Effector CD8-positive, alpha-beta T cell (primary cell): ENCODE measurements at places on chromosomes 5 and 9.

DNA sequence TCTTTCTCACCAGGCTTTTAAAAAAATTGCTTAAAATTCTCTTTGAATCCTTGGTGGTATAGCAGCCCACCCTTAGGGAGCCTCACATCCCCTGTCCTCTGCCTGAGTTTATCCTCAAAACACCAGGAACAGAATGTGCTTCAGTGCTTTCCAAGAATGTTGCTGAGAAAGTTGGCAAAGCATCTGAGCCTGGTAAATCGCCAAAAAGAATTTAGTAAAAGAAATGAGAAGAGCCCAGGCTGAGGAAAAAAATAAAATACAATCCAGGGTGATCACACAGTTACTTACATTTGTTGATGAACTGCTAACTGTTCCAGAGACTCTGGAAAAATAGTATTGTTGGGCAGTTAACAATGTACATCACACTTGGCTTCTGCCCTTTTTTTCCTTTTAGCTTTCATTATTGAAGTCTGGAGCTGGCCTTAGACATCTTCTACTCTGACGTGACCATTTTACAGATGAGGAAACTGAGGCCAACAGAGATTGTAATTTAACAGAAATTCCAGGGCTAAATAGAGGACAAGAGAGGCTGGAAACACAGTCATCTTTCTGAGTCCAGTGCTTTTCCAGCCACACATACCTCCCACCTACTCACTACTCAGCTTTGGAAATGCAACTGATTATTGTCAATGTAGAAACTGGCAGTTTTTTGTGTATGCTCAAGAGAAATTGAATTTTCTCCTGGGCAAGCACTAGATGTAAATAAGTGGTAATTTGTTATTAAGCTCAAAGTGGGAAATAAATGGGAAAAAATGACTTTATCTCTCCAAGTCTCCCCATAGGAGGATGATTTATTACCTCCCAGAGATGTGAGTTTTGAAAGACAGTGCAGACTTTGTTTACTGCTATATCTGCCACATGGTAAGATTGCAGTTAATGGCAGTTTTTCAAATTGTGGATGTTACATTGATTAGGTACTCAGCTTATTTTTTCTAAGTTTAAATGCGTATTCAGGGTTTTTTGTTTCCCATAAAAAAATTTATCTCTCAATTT is 86.7 kb upstream of the ALDH1A1 start:
- DNase-seq, result no peak

DNA sequence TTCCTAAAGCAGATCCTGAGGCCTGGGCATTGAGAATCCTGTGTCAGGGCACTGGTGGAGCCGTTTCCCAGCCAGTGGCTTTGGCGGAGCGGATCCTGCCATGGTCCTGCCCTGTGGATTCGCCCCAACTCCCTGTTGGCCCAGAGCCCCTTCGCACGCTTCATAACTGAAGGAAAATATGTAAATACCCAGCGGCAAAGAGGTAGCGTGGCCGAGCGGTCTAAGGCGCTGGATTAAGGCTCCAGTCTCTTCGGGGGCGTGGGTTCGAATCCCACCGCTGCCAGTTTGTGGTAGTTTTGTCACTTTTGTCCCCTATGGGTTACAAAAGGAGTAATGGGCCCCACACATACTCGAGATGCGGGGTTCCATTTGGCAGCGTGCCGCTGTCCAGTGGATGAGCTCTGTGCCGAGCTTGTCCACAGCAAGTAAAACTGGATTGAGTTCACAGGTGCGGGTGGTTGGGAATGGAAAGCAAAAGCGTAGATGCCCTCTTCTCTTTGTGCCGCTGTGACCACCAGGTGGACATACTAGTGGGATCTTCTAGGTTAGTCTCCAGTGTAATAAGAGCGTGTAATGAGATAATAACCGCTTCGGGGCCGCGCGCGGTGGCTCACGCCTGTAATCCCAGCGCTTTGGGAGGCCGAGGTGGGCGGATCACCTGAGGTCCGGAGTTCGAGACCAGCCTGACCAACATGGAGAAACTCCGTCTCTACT is 17.3 kb downstream of the TRIM7 start:
- no peak for DNase-seq

GRCh38 chr5:39455645-39456044 is 30.9 kb upstream of the DAB2 start:
- no peak for DNase-seq

GRCh38 chr5:5373351-5373989 is 49.0 kb upstream of the ICE1 start:
- no peak for DNase-seq

DNA sequence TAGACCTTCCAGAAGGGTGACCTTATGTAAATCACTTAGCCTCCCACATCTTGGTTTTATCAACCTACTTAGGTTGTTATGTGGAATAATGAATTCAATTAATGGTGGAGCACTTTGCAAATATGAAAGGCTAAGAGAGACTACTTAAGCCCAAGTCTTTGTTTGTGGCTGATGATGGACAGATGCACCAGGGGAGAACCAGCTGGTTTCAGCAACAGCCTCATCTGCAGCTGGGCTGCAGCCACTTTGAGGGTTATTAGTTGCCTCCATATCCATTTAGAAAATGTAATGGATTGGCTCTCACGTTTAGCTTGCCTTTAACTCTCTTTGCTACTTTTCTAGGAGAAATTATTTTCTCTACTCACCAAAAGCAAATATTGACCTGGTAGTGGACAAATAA is 146.6 kb downstream of the ESM1 start:
- no peak for DNase-seq

GRCh38 chr5:139687656-139688055 is 39.5 kb downstream of the CXXC5 start:
- no peak for DNase-seq

DNA sequence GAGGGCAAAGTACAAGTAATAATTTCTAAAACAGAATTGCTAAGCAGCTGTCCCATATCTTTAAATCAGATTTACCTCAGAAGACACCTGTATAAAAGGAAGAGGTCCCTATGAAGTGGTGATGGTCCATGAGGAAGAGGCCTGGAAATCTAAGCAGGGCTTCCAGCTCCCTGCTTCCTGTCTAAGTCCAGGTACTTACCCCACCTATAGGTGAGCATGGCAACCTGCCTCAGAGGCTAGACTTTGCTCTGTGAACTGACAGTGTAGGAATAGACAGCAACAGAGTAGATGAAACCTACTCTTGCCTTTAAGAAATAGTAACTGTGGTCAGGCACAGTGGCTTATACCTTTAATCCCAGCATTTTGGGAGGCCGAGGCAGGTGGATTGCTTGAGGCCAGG is 55.8 kb upstream of the ARRDC3 start:
- DNase-seq, result no peak

DNA sequence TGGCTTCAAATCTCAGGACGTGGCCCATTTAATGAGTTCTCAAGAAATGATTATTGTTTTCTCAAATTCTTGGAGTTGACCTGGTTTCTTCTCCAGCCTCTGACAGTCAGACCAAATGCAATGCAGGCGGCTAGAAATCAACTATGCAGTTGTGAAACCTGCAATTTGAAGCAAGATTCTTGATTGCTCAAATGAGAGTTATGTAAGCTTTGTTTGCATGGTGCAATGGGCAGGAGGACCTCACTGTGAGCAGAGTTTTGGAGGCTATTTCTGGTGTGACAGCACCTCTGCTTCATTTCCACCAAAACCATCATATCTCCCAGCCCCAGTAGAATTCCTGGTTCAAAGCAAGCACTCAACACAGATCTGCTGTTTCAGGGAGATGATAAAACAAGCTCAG is 500.0 kb upstream of the KLF4 start:
- DNase-seq, result no peak

GRCh38 chr9:110126499-110126941 is 81.4 kb downstream of the C9orf152 start:
- DNase-seq, result no peak

DNA sequence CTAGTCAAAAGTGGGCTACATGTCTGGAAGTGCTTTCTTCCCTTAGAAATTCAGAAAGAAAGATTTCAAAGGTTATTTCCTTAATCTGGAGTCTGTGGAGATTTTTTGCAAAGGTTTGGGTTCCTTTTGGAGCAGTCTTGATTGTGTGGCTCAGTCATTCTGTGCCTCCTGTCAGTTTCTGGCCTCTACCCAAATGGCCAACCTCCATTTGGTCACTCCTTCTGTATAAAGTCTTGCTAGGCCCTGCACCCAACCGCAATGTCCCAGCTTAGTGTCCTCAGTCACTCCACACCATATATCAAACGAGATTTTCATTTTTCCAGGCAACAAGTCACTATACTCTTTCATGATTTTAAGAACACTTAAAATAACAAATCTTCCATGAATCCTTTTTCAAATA is 199.6 kb downstream of the NTRK2 start:
- no peak for DNase-seq

GRCh38 chr5:90477621-90478215 is 3.1 kb downstream of the POLR3G start:
- DNase-seq, result no peak

DNA sequence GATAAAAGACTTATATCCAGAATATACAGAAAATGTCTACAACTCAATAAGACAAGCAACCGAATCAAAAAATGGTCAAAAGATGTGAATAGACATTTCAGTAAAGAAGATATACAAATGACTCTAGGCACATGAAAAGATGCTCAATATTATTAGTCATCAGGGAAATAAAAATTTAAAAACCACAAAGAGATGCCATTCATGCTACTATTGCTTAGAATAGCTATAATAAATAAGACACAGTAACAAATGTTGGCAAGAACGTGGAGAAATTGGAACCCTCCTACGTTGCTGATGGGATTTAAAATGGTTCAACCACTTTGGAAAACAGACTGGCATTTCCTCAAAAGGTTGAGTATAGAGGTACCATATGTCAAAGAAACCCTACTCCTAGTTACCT is 39.8 kb downstream of the POLK start:
- DNase-seq, result no peak

- DNase-seq, result no peak
These were observed 76.7 kb downstream of the GRAMD2B start for GRCh38 chr5:126499853-126500342.

DNA sequence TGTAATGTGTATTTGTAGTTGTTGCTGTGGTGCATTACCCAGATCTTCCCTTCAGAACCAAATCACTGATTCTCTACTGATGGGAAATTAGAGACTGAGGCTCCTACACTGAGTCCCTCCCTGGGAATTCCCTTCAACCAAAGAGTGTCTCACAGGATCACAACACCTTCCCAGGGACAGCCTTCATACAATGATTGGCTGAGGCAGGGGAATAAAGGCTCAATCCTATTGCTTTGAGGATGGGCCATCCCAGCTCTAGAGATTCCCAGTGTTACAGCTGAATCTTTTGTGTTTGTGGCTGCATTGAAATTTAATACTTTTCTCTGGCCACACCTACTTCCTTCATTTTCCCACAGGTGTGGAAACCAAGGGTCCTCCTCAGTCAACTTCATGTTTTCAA is 96.4 kb upstream of the ELL2 start:
- DNase-seq, result no peak

DNA sequence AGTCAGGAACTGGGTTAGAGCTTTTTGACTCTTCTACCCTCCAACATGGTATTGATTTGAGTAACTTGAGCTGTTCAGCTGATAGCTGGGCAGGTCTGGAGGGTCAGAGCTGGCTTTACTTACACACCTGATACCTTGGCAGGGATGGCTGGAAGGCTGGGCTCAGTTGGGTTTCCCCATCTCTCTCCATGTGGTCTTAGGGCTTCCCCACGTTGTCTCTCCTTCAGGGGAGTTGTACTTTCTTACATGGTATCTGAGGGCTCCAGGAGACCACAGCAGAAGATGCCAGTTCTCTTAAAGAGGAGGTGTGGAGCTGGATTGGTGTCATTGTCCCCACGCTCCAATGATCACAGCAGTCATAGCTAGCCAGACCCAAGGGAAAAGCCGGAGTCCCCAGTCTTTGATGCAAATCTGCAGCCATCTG is 25.6 kb downstream of the ISOC1 start:
- no peak for DNase-seq

DNA sequence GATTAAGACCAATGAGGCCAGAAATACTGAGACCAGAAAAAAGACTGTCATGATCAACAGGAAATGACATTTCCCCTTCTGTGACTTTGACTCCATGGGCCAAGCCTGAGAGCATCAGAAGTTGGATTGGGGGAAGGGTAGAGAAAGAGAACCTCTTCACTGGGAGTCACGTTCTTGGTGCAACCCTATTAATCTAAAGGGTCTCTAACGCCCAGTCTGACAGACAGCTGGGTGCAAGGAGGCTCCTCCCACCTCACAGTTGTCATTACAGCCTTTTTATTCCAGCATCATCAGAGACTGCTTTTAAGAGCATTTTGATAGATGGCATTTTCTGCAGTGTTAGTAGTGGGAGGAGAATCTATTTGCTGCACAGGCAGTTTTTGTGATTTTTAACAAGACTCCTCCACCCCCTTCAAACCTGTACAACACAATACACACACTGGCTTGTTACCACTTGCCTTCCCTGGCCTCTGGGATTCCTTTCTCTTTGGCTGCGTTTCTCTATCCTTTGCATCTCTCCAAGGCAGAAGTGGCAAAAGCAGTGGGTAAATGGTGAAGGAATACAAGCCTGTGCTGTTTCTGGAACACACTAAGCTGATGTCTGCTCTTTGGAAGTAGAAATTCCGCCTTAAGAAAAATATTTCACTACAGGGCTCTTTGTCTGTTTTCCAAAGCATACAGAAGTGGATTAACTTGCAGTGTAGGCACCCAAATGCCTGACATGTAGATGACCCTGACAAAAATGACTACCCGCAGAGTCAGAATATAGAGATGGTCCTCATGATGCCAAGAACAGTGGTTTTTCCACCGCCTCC is 310.4 kb upstream of the ZNF608 start:
- DNase-seq, result no peak

GRCh38 chr9:110146373-110146772 is 61.6 kb downstream of the C9orf152 start:
- DNase-seq, result no peak

GRCh38 chr9:37453827-37454226 is 11.4 kb downstream of the ZBTB5 start:
- DNase-seq, result no peak

DNA sequence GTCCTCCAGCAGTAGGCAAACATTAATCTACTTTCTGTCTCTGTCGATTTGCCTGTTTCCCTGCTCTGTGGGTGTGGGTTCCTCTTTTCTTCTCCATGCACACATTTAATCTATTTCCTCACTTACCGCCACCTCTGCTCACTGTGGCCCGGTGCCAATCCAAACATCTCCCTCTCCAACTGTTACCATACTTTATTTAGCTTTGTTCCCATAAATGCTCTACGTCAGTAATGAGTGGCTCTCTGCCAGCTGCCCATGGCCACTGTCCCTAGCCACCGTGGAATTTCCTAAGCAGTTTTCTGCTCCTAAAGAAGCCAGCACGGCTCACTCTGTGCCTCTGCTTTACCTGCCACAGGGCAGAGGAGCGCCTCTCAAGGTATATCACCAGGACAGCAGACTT is 19.5 kb upstream of the GOLPH3 start:
- DNase-seq, result no peak

GRCh38 chr9:27851858-27852257 is 278.6 kb upstream of the C9orf72 start:
- no peak for DNase-seq
